ENCODE measurements at places on chromosomes 12 and 14.
A peak's percentile ranks its signal among the peaks of the same experiment; 100 is the strongest.

- no peak for DNase-seq
Measured at GRCh38 chr12:94126067-94126466, 22.3 kb upstream of the PLXNC1 start.

DNA sequence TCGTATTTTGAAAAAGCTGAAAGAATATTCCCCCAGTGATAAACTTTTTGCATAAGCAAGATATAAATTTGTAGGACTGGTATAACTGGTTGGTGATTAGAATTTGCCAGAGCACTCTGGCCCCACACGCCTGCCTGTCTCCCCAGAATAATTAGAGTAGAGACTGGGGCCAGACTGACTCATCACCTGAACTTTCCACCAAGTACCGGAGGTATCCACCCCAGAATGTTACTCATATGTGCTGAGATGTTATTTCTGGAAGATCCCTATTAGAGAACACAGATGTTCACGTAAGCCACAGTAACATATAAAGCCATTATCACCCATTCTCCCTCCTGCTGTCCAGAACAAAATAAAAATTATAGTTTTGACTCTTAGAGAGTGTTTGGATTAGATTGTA lies 49.5 kb upstream of the PIWIL1 start:
- DNase-seq: no peak

GRCh38 chr14:94407906-94408305 lies 19.5 kb upstream of the SERPINA1 start:
- no peak for DNase-seq

DNA sequence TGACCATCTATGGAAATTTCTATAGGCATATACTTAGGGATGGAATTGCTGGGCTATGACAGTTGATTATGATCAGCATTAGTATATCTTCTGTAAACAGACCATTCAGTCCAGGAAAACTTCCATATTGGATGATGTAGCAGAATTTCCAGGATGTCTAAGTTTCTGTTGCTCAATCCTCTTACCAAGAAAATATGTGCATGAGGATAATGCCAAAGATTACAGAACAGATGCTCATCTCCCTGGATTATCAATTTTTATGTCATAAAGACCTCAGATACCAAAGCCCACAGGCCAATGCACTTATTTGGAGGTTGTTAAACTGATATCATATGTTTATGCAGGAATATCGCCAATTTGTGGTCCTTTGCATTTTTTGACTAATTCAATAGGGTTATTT lies 354.4 kb upstream of the FLRT2 start:
- DNase-seq: peak; percentile 26

DNA sequence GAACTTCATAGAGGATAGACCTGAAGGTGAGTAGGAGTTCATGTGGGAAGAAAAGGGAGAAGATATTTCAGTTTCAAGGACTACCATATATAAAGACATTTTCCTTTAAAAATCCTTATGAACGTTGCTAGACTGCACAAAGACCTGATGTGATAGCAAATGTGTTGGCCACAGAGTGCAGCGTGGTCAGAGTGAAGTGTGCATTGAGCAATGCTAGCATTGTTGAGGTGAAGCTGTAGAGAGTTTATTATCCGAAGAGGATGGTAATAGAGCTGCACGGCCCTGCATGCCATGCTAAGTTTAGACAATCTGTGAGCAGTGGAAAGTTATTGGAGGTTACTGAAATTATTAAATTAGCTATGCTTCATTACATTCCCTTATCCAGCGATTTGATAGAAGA lies 413.0 kb downstream of the CCDC91 start:
- no peak for DNase-seq

GRCh38 chr12:42728770-42729534 lies 139.4 kb upstream of the PRICKLE1 start:
- DNase-seq: no peak

- DNase-seq: no peak
Measured at GRCh38 chr12:12441429-12441807, 84.5 kb downstream of the BORCS5 start.

GRCh38 chr12:50639721-50640120 lies 124.2 kb upstream of the ATF1 start:
- DNase-seq: no peak

- DNase-seq: no peak
Measured at GRCh38 chr14:29648045-29648444, 279.6 kb downstream of the PRKD1 start.

DNA sequence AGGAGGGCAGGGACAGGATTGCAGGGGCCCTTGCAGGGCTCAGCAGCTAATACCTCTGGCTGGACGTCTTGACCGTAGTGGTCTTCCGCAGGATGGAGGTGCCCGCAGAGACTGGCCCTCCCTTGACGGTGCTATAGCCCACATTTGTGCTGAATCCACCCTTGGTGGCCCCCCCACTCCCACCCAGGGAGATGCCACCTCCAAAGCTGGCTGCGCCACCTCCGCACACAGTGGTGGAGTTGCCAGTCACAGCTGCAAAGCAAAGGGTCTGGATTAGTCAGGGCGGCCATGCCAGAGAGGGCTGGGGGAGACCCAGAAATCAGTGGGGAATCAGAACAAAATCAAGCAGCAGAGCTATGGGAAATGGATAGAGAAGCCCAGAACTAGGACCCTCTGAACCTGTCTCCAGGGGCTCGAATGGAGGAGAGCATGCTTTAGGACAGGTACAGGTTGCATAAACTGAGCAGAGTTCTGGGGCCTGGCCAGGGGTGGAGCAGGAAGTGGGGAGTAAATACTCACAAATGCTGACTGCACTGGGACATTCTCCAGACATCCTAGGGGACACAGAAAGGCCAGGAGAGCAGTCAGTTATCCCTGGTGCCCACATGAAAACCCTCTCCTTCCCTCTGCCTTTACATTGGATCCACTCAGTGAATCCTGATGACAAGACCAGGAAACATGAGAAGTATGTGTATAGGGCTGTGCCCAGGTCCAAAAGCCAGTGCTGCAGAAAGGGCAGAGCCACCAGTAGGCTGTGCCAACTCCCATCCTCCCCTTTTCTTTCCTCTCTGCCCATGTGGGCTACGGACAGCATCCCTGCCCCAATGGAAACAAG lies 8.1 kb upstream of the KRT4 start:
- no peak for DNase-seq

DNA sequence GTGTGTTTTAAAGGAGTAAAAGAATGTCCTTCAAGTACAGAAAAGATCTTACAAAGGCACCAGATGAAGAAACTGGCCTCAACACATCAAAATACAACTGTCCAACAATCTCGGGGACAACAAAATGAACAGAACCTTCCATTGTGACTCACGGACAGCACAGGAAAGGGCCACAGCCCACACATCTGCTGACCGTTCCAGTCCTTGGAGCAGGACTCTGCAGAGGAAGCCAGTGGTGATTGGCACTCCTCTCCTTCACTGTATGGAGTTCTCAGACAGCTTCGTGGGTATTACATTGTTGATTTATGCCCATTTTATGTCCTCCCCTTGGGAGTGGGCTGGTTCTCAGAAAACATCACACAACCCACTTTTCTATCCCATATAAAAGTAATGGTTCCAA lies 32.5 kb upstream of the TC2N start:
- no peak for DNase-seq

- no peak for DNase-seq
Measured at GRCh38 chr12:71782017-71782416, 27.4 kb downstream of the RAB21 start.

- no peak for DNase-seq
Measured at GRCh38 chr12:115583591-115583990, 693.9 kb downstream of the MED13L start.

DNA sequence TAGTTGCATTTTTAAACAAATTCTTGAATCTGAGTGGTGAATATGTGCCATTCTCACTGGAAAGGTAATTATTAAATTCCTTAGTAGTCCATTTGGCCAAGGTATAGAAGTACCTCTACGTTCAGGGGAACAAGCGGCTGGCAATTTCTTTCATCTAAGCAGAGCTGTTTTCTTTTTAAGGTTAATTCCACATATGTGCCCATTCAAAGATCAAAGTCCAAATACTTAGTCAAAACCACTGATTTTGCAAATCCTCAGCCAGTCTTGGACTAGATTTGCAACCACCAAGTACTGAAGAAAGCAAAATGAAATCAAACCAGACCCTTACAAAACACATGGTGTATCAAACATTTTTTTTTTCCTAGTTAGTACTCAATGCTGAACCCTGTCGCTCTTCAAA lies 68.7 kb upstream of the JDP2 start:
- no peak for DNase-seq

GRCh38 chr12:76622351-76622750 lies 62.8 kb upstream of the OSBPL8 start:
- DNase-seq: no peak

DNA sequence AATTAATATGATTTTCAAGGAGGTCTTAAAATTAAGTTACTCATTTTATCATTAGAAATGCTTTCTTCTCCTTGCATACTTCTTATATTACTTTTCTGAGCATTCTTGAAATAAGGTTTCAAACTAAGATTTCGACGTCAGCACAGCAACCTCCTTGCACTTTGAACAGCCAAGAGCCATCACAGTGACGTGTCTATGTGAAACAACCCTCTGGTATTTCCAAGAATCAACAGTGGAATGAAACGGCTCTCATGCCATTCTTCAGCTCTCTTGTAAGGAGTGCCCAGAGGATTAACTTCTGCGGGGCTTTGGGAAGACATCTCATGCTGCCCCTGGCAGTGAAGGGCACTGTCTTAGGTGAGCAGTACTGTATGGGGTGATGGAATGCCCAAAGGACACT lies 109.2 kb downstream of the EFCAB11 start:
- peak; percentile 93 for DNase-seq

- DNase-seq: no peak
Measured at GRCh38 chr14:24674204-24674970, 40.4 kb upstream of the GZMB start.

GRCh38 chr14:95101736-95102679 lies 55.3 kb downstream of the DICER1 start:
- no peak for DNase-seq

DNA sequence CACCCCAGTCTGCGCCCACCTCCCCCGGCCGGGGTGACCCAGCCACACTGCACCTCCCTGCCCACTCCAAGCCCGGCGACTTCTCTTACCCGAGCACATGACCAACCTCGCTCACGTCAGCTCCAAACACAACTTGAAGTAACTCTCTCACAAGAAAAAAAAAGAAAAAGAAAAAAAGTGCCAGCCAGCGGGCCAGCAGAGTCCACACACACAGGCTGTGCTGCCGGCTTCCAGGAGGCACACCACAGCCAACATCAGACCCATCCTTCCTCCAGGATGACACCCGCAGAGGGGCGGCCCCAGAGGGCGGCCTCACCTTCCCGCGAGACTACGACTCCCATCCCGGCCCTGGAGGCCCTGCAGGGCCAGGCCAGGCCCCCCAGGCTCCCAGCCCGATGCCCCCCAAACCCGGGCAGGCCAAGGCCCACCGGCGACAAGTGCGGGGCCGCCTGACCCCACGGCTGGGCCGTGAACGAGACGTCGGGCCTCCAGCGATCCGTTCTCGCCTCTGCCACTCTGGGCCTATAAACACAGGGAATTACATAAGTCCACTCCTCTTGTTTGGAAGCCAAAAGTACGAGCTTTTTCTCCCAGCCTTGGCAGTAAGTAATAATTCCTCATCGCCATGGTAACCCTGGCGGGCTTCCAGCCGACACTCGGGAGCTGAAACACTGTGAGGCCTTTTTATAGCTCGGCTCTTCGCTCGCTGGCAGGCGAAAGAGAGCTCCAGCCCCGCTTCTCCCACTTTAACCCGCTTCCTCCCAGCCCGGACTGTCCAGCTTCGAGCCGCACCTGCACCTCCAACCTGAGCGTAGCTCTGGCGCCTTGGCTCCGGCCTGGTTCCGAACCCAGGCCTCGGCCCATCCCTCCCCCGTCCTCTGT lies 49.1 kb downstream of the NCOR2 start:
- DNase-seq: peak; percentile 100
